ENCODE measurements at places on chromosomes 7 and 10. TPM values are rescaled to one million over a fixed set of nuclear protein-coding genes. Genes with fewer than 3 reads are reported as not detected.

CNOT4 gene
- 20.9 TPM for total RNA-seq

KEL gene
- 1.2 TPM for total RNA-seq

CARD11 gene
- 41.8 TPM for total RNA-seq

GPR146 gene
- total RNA-seq, result 11.7 TPM

SPDYE8 gene
- total RNA-seq, result not detected

ADCYAP1R1 gene
- not detected for total RNA-seq

EPO gene
- total RNA-seq, result not detected

GIMAP7 gene
- total RNA-seq, result 42.4 TPM

CUL1 gene
- total RNA-seq, result 47.2 TPM

IL6 gene
- 11.0 TPM for total RNA-seq

FAM237B gene
- not detected for total RNA-seq

GLUD1 gene
- total RNA-seq, result 86.6 TPM

GRCh38 chr10:42985436-42986316, 91.2 kb upstream of the RET start:
- H3K36me3 ChIP-seq, result no peaks in the 10 kb centered on the region
- H3K27me3 ChIP-seq, result no peaks in the 10 kb centered on the region
- DNase-seq, result no peak
- H3K27ac ChIP-seq, result no peak overlapping the region
- H3K4me1 ChIP-seq, result no peaks in the 10 kb centered on the region

DNA sequence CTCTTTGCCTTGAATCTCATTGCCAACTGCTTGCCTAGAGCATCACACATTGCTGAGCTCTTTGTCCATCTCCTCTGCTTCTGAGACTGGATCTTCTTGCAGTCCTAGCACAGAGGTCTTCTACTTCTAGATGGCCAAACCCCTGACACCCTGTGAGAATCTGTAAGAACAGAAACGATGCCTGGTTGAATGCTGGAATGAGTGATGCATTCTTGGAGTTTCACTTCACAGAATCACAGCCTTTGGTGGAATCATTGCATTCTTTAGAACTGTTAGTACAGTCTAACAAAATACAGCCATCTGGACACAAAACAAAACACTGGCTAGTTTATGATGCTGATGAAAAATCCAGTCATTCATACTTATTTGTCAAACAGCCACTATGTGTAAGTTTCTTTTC, 141.7 kb upstream of the ITGB1 start:
- H3K36me3 ChIP-seq, result no peaks in the 10 kb centered on the region
- no peaks in the 10 kb centered on the region for H3K4me1 ChIP-seq
- H3K27ac ChIP-seq, result no peak overlapping the region
- H3K4me3 ChIP-seq, result no peak overlapping the region
- H3K27me3 ChIP-seq, result no peaks in the 10 kb centered on the region
- DNase-seq, result no peak

DNA sequence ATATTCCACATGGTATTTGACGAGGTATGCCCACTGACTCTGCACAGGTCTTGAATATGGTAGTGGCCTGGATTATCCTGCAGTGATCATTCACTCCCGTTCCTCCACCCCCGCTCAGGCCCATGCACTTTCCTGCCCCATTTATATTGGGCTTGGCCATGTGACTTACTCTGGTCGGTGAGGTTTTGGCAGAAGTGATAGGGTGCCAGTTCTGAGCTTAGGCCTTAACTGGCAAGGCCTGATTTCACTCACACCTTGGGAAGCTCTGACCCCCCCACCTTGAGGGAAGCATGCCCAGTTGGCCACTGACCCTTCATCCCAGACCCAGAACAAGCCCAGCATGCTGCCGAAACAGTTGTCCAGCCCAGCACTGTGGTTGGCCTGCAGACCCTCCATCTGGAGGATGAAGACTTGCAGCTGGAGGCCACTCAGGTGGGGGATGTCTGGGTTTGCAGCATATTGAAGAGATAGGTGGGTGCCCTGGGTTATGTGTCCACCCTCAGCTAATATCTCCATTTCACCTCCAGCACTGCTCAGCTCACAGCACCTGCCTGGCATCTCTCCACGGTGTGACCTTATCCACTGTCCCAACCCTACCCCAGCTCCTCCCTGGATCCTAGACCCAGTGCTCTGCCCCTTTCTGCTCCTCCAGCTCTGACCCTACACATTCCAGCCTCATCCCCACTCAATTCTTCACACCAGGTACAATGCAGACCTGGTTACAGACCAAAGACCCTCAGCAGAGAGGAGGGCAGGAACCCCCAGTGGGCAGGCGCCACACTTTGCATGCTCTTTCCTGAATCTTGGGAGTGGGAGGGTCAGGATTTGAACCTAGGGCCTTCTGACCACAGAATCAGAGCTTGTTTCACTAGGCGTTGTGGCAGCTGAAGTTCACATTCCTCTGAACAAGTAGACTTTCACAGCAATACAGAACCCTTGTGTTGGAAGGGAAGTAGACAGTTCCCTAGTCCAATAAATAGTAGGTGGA, 138.1 kb upstream of the CHST15 start:
- no peaks in the 10 kb centered on the region for H3K4me1 ChIP-seq
- no peak overlapping the region for H3K4me3 ChIP-seq
- H3K27me3 ChIP-seq, result no peaks in the 10 kb centered on the region
- no peak for DNase-seq
- H3K36me3 ChIP-seq, result no peaks in the 10 kb centered on the region

DNA sequence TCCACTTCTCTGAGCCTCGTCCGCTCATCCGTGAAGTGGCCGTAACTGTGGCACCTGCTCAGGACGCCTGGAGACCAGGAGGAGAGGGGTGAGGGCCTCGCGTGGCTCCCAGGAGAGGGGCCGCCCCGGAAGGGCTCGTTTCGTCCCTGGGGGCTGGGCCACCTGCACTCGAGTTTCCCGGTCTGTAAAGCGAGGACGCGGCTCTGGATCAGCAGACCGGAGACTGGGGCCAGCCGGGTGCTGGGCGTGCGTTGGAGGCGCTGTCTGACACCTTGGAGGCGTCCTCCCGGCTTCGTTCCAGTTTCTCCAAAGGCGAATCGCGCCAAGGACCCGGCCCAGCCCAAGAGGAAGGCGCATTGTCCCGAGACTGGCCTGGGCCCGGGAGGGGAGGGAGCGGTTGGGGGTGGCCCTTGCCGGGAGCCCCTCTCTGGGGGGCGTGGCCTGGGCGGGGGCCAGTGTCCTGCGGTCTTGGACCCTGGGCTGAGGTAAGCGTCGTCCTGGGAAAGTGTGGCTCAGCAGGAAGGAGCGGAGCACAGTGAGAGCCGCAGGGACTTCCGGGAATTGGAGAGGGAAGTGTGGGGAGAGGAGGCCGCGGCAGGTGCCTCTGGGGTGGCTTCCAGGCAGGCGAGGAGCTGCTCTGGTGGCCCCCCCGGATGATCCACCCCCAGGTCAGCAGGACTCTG, 89.6 kb downstream of the FOXL3 start:
- H3K27ac ChIP-seq, result no peak overlapping the region
- H3K27me3 ChIP-seq, result peaks cover 17% of the 10 kb centered on the region
- no peak for DNase-seq

GRCh38 chr10:12720217-12720981, 281.1 kb downstream of the CCDC3 start:
- H3K27me3 ChIP-seq, result no peaks in the 10 kb centered on the region
- peak; percentile 96 for DNase-seq
- H3K4me3 ChIP-seq, result no peak overlapping the region
- H3K27ac ChIP-seq, result peak overlapping the region; percentile 65

GRCh38 chr10:32446536-32447406, 831 bp downstream of the CCDC7 start:
- H3K27ac ChIP-seq, result peak overlapping the region; percentile 100
- H3K4me1 ChIP-seq, result peaks cover 8% of the 10 kb centered on the region
- peak overlapping the region; percentile 47 for H3K4me3 ChIP-seq
- H3K36me3 ChIP-seq, result no peaks in the 10 kb centered on the region
- peak; percentile 29 for DNase-seq

DNA sequence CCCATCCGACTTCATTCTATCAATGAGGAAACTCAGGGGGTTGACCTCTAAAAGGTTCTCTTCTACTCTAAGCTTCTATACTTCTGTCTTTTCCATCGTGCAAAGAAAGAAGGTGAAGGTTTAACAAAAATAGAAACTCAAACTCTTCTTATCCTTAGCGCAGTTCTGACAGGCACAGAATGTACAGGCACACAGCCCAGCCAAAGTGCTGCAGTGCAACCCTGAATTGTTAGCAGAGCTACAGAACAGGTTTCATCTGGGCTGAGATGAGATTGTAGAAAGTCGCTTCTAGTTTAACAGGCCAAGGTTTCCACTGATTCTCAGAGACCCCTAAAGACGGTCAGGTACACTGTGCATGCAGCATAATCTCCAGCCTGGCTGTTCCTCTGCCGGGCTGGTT, 79.3 kb upstream of the AFAP1L2 start:
- no peak overlapping the region for H3K4me3 ChIP-seq
- H3K4me1 ChIP-seq, result peaks cover 11% of the 10 kb centered on the region
- no peaks in the 10 kb centered on the region for H3K36me3 ChIP-seq
- DNase-seq, result no peak

GRCh38 chr7:142753366-142753765, 4.1 kb downstream of the PRSS1 start:
- peaks cover 9% of the 10 kb centered on the region for H3K27me3 ChIP-seq
- no peak overlapping the region for H3K4me3 ChIP-seq
- DNase-seq, result no peak
- no peak overlapping the region for H3K27ac ChIP-seq

DNA sequence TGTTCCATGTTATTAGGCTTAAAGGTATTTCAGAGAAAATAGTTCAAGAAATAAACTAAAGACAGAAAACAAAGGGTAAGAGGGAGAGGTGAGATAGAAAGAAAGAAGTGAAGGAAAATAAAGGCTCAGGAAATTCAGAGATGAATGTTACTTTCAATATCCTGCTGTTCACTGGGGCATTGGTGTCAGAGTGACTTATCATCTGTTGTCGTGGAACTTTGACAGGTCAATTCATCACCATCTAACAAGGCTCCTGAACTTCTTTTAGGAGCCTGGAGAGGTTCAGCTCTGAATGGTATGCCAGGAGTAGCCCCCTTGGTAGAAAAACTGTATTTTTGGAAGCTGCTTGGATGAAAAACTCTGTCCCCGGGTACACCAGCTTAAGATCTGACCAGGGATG, 100.1 kb downstream of the KLF6 start:
- H3K27me3 ChIP-seq, result no peaks in the 10 kb centered on the region
- no peaks in the 10 kb centered on the region for H3K4me1 ChIP-seq
- no peak overlapping the region for H3K4me3 ChIP-seq
- H3K36me3 ChIP-seq, result no peaks in the 10 kb centered on the region
- no peak for DNase-seq
- no peak overlapping the region for H3K27ac ChIP-seq

DNA sequence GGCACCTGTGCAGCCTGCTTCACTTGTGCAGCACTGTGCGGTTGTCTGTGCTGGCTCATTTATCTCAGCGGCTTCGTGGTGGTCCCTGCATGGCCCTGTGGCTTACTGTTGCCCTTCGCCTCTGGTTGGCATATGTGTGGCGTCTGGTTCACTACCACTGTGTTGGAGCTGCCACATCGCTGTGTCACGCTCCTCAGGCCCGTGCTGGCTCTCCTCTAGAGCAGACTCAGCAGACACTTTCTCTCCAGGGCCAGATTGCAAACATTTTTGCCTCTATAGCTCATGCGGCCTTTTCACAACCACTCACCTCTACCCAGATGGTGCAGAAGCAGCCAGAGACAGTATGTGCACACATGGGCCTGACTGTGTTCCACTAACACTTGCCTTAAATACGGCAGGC, 37.9 kb downstream of the PPP2R2D start:
- peaks cover 18% of the 10 kb centered on the region for H3K36me3 ChIP-seq
- no peaks in the 10 kb centered on the region for H3K27me3 ChIP-seq
- no peak overlapping the region for H3K4me3 ChIP-seq
- peaks cover 10% of the 10 kb centered on the region for H3K4me1 ChIP-seq

DNA sequence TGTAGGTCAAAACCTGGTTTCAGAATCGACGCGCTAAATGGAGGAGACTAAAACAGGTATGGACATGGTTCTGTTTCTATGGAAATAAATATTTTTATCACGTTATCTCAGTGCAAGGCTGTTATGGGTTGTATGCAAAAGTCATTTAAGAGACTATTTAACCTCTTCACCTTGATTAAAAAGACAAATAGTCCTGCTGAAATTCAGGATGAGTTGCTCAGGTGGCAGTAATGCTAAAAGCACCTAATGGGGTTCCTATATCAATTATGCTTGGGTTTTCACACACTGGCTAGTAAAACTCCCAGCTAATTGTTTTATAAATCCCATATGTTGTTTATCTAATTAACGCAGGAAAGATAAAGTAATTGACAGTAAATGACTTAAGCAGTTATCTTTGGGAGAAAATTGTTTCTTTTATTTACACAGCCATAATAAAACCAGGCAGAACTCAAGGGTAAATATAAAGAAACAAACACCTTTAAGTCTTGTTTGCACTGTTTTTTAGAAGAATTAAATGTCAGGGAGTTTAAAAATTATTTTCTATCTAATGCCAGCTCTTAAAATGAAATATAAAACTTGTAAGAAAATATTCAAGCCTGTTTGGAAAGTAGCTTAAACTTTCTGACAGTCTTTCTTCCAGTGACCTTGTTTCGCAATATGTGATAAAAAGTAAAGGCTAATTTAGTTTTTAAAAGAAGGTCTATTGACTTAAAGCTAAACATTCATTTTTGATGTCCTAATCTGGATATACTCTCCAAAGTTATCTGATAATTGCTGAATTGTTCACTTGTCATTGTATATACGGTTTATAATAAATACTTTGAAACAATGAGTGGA, 3.2 kb downstream of the HHEX start:
- H3K4me3 ChIP-seq, result peak overlapping the region; percentile 48
- peaks cover 2% of the 10 kb centered on the region for H3K36me3 ChIP-seq
- no peaks in the 10 kb centered on the region for H3K27me3 ChIP-seq
- peak; percentile 29 for DNase-seq

DNA sequence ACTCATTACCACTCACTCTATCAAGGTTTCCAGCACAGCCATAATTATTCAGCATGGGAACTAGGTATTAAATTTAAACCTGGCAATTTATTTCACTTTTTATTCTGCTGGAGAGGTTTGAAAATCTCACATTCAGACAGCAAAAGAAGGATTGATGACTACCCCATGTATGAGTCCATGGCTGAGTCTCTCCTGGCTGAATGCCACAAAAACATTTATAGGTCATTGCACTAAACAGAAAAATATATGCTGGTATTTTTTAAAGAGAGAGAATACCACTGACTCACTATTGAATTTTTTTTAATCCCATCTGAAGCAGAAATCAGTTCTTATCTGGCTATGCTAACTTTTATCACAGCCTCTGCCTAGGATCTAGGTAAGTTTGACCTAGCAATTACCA, 336.3 kb downstream of the PPP1R3A start:
- H3K27me3 ChIP-seq, result no peaks in the 10 kb centered on the region
- H3K4me1 ChIP-seq, result no peaks in the 10 kb centered on the region
- no peak overlapping the region for H3K4me3 ChIP-seq
- no peak for DNase-seq
- no peak overlapping the region for H3K27ac ChIP-seq
- no peaks in the 10 kb centered on the region for H3K36me3 ChIP-seq

- no peaks in the 10 kb centered on the region for H3K36me3 ChIP-seq
- H3K4me1 ChIP-seq, result no peaks in the 10 kb centered on the region
- no peak overlapping the region for H3K27ac ChIP-seq
- DNase-seq, result no peak
- no peak overlapping the region for H3K4me3 ChIP-seq
- no peaks in the 10 kb centered on the region for H3K27me3 ChIP-seq
These were observed 72.4 kb downstream of the NKX6-2 start for GRCh38 chr10:132713421-132714095.

- no peaks in the 10 kb centered on the region for H3K36me3 ChIP-seq
- H3K4me3 ChIP-seq, result no peak overlapping the region
- no peaks in the 10 kb centered on the region for H3K4me1 ChIP-seq
- H3K27ac ChIP-seq, result no peak overlapping the region
- H3K27me3 ChIP-seq, result no peaks in the 10 kb centered on the region
These were observed 16.1 kb downstream of the ST7 start for GRCh38 chr7:116969371-116969902.

All from endothelial cell of umbilical vein (primary cell).